AG09309 (cell line): ENCODE measurements at places on chromosomes 5 and 9.

GRCh38 chr9:83538890-83539238, 663 bp upstream of the FRMD3 start:
- DNase-seq: no peak

GRCh38 chr9:124625087-124625486, 117.9 kb upstream of the NR5A1 start:
- no peak for DNase-seq

DNA sequence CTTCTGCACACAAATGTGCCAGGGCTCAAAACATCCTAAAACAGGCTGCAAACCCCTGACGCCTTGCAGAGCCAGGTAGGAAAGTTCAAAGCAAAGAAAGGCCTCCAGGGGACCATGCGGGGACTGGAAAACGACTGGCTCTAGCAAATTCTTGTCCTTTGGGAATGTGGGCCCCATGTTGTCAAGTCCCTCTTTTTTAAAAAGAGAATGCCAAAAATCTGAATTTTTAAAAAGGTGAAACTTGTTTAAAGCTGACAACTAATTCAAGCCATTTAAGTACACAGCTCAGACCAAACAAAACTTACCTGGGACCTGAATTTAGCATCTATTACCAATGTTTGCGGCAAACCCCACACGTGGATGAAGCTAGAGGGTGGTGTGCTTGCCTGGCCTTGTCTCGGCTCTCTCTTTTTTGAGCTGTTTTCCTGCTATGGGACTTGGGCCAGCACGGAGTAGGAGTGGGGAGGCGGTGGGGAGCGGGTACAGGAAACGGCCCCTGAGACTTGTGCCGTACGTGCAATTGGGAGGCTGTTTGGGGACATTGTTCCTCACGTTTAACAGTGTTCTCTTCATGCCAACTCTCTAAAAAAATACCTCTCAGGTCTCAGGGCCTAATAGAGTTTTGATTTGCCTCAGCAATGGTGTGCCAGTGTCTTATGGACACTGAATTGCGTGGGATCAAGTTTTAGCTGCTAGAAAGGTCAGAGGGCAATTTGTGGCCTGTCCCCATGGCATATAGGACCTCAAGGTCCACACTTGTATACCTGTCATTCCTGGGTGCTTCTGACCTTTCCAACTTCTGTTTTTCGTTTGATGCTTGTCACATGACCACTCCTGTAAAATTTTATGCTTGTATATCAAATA, 15.1 kb upstream of the PHF19 start:
- DNase-seq: no peak

DNA sequence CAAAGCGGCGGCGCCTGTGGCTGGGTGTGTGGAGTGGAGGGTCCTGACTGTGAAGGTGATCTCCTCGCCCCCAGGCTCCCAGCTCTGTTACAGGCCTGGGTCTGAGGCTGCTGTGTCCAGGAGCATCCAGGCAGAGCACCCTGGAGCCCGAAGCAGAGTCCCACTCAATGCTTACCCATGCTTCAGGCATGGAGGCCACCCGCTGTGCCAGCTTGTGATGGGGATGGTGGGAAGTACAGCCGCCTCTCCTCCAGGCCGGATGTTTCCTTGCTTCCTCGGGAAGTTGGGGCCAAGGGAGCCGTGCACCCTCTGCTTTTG, 255.9 kb upstream of the IRX1 start:
- DNase-seq: no peak

GRCh38 chr5:6083311-6083978, 294.9 kb downstream of the MED10 start:
- no peak for DNase-seq

GRCh38 chr5:139524446-139524845, 36.7 kb upstream of the UBE2D2 start:
- no peak for DNase-seq

DNA sequence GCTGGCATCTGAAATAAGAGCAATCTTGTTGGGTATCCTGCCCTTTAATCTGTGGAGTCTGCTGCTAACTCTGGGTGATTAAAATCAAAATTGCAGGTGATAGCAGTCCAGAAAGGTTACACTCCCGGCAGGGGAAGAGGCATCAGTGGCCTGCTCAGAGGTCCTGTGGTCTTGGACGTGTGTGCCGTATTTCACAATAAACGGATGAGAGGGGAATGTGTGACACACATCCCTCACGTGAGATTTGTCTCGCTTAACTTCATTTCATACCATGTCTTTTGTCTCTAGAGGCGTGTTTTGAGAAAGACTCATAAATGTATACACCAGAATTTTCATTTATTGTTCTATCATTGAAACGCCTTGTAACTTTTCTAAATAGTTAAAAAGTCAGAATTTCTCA, 36.6 kb downstream of the FAM240B start:
- no peak for DNase-seq
